Spinal cord (tissue), 10 donors: ENCODE measurements at places on chromosomes 16 and 17. TPM values are rescaled to one million over a fixed set of nuclear protein-coding genes. Genes with fewer than 3 reads are reported as not detected.

GRCh38 chr16:11602321-11602720 lies 15.6 kb upstream of the LITAF start:
- no peak for DNase-seq

DNA sequence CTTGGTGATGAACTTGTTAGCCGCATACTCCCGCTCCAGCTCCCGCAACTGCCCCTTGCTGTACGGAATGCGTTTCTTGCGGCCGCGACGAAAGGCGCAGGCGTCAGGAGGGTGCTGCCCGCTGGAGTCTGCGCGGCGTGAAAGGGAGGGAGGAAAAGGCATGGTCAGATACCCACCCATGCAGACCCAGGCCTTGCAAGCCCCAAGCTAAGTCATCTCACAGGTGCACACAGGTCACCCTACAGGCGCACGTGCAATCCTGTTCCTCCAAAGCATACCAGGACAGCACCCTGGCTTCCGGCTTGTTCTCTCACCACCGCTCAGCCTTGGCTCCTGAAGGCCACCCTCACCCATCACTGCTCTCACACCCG lies 1.6 kb downstream of the HOXB13 start:
- no peak for DNase-seq

MRM1 gene
- total RNA-seq: 4.2 TPM

GRCh38 chr17:8469964-8470363 lies 34.3 kb downstream of the NDEL1 start:
- no peak for DNase-seq

GRCh38 chr16:46996391-46996790 lies 22.9 kb upstream of the DNAJA2 start:
- DNase-seq: no peak

TMEM94 gene
- total RNA-seq: 23.2 TPM

- peak; percentile 97 for DNase-seq
These were observed 2.3 kb upstream of the SOX9 start for GRCh38 chr17:72118335-72119076.

TMEM238L gene
- not detected for total RNA-seq

- DNase-seq: no peak
These were observed 71.9 kb downstream of the ABR start for GRCh38 chr17:1107777-1108477.

GRCh38 chr17:76735586-76736348 lies 1.4 kb downstream of the SRSF2 start:
- DNase-seq: no peak

KIF1C gene
- 52.3 TPM for total RNA-seq

GRAP gene
- total RNA-seq: 5.1 TPM

DNA sequence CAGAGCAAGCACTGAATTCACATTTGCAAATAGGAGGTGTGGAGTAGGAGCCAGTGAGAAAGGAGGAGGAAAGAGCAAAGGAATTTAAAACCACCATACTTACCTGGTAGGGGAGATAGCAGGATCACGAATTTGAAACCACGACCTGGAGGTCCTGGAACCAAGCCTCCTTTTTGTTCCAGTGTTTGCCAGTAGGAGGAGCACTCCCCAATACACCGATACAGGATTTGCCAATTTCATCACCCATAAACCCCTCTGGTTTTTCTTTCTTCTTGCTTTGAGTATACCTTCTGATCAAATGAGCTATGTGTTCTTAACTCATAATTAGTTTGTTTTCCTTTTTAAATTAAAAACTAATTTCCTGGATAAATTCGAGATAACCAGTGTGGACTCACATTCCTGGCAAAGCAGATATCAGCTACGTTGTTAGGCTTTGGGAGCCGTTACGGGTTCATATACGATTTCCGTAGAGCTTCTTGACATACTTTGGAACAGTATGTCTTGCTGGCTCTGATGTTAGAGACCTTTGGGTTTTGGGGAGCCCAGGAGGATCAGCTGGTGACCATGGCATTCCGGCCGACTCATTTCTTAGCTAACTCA lies 22.7 kb downstream of the BCO1 start:
- no peak for DNase-seq

RUNDC3A gene
- total RNA-seq: 54.4 TPM

KRTAP2-2 gene
- total RNA-seq: not detected

- no peak for DNase-seq
These were observed 560.6 kb downstream of the CDH13 start for GRCh38 chr16:83187405-83187804.

- DNase-seq: no peak
These were observed 21.2 kb downstream of the CALB2 start for GRCh38 chr16:71379711-71380110.
